Kasumi-1 (cell line): ENCODE measurements at places on chromosomes 5 and 9.
A peak's percentile ranks its signal among the peaks of the same experiment; 100 is the strongest.

DNA sequence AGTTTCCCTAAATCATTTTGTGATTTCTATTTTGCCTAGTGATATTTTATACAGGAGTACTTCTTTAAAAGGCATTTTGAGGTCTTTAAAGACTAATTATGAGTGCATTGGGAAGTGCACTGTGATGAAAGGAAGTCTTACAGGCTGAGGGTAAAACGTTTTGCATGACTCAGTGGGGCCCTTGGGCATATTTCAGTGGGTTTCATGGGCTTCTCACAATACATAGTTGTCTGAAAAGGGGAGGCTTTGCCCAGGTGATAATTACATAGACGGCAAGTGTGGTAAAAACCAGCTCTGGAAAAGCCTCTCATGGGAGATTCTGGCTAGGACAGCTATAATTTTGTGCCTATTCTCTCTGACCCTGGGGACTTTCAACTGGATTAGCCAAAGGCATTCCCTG is 387.2 kb downstream of the ARHGEF28 start:
- no peak for DNase-seq

DNA sequence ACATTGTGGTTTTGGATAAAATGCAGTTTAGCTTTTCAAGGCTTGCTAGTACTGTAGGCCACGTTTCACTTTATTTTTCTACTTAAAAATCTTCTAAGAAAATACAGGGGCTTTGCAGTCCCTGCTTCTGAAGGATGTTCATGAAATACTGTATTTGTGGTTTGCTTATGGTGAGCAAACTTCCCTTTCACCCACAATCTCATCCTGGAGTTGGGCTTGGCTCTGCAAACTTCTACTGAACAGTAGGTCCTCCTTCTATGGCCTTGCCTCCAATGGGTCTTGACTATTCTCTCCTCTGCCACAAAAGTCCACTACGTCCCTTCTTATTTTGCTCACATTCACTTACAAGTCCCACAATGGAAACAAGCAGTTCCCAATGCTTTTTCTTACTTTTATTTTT is 502.7 kb upstream of the KLF4 start:
- peak; percentile 47 for DNase-seq

- DNase-seq, result no peak
Observed at GRCh38 chr9:81631218-81631745, 58.1 kb downstream of the TLE1 start.

GRCh38 chr5:173736374-173736773 is 119.9 kb upstream of the BOD1 start:
- no peak for DNase-seq

- DNase-seq, result no peak
Observed at GRCh38 chr9:37977851-37978480, 74.0 kb upstream of the SLC25A51 start.

DNA sequence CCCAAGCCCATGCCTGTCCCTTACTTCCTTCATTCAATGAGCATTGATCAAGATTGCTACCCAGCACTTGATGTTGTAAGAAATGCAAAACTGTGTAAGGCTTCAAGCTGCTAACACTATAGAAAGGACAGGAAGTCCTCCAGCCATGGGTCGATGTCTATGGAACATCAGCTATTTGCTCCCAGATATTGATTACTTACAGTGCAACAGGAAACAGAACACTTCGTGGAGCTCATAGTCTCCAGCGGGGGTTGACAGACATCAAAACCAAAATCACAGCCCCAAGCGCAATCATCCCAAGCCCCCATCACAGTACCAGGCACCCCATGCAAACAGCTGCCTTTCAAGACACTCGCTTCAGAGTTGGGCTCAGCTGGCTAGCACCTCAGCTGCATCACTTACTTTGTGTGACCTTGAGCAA is 26.8 kb upstream of the DUSP1 start:
- DNase-seq, result no peak

DNA sequence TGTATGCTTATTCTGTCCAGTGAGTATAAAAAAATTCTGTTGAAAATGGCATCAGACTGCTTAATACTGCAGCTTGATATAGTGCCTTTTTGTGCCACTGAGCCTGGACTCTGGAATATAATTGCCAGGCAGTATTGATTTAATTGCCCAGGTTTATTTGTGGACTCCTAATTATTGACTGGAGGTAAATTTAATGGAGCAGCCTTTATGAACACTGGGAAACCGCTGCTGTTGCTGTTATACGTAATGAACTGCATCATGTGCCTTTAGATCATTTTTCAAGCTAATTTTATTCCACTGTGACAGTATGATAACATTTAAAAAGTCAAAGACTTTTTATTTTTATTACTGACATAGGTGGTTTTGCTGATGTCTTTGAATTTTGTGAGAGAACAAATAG is 90.2 kb upstream of the SH3GL2 start:
- DNase-seq, result no peak

DNA sequence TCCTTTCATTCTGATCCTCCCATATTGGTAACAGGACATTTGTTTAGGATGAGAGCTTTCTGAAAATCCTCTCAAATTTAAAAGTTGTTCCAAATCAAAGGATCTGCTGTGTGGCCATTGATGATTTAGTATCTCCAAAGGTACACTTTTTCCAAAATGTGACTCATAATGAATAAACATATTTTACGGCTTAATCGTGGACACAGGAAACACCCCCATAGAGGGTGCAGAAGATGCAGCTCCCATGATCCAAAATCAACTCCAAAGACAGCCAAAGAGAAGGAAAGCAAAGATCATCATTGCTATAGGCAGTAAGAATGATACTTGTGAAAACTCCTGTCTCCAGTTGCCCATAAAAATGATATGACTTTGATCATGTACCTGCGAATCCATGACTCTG is 239.7 kb downstream of the PIK3R1 start:
- no peak for DNase-seq

DNA sequence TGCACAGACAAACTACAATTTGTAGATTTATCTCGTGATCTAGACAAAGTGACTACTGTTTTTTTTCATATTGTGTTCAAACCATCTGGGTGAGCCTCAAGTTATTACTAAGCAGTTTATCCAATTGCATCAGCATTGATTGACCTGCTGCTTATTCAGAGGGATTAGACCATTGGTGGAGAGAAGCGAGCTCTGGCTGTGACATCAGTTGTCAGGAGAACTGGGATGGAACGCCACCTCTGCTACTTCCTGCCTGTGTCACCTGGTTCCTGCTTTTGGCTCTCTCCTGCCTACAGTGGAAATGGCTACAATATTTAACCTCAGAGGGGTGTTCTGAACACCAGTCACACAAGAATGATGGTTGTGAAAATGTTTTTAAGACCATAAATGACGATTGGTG is 12.1 kb downstream of the NR4A3 start:
- no peak for DNase-seq

- peak; percentile 35 for DNase-seq
Observed at GRCh38 chr9:129111528-129112151, 425 bp downstream of the PTPA start.

- no peak for DNase-seq
Observed at GRCh38 chr5:77751328-77752023, 24.7 kb downstream of the TBCA start.

DNA sequence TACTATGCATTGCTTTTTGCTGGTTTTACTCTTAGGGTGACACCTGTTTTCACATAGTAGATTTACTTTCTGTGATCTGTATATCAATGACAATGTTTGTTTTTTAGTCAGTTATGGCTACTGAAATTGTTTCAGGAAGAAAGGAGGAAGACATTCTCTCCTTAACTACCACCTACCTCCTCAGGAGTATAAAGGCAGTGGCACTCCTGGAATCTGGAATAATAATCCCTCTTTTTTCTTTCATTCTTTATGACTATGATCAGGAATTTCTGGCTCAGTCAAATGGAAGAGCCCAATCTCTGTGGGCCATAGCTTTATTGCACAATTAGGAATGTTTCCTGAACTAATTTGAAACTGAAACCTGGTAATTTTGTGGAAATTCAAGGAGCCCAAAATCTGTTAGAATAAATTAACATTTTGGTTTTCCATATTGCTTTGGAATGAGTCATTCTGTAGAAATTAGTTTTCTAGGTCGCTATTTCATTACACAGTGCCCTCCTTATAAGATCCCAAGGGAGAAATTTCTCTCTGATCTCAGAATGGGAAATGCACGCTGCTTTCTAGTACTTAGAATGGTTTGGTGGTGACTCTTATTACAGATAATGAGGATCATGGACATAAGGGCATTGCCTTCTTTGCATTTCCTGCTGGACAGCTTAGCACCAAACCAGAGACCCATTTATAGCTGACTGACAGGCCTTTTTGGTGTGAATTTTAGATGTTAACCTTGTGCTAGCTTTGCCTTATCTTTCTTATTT is 95.3 kb upstream of the VLDLR start:
- no peak for DNase-seq

GRCh38 chr5:88672644-88673252 is 210.2 kb downstream of the MEF2C start:
- no peak for DNase-seq

DNA sequence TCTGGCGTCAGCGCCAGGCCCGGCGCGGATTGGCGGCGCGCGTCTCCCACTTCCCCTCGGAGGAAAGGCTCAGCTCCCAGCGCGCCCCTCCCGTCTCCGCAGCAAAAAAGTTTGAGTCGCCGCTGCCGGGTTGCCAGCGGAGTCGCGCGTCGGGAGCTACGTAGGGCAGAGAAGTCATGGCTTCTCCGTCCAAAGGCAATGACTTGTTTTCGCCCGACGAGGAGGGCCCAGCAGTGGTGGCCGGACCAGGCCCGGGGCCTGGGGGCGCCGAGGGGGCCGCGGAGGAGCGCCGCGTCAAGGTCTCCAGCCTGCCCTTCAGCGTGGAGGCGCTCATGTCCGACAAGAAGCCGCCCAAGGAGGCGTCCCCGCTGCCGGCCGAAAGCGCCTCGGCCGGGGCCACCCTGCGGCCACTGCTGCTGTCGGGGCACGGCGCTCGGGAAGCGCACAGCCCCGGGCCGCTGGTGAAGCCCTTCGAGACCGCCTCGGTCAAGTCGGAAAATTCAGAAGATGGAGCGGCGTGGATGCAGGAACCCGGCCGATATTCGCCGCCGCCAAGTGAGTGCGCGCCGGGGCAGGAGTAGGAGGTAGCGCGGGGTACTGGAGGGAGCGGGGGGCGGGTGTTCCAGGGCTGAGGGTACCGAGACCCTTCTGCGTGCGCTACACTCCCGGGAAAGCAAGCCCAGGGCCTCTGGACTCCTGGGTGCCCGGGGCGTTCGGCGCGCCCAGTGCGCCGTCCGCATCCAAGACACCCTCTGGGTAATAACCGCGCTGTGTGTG is at the start of gene MSX2:
Gene MSX2, plus strand, starts transcription at position 99 of the 777 bp plus-strand sequence. Its CDS starts 78 bp downstream, at position 177.
- DNase-seq, result no peak

DNA sequence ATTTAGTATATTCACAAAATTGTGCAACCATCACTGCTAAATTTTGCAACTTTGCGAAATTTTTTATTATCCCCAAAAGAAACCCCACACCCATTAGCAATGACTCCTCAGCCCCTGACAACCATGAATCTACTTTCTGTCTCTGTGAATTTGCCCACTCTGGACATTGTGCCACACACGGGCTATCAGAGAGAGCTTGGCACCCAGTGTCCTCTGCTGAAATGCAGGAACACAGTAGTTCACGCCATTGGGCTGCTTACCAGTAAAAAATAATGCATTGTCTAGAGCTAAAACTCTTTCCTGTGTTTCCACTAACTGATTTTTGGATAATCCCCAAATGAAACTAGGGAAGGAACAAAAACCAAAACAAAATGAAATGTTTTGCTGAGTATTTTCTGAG is 60.0 kb downstream of the HRH2 start:
- DNase-seq, result no peak

DNA sequence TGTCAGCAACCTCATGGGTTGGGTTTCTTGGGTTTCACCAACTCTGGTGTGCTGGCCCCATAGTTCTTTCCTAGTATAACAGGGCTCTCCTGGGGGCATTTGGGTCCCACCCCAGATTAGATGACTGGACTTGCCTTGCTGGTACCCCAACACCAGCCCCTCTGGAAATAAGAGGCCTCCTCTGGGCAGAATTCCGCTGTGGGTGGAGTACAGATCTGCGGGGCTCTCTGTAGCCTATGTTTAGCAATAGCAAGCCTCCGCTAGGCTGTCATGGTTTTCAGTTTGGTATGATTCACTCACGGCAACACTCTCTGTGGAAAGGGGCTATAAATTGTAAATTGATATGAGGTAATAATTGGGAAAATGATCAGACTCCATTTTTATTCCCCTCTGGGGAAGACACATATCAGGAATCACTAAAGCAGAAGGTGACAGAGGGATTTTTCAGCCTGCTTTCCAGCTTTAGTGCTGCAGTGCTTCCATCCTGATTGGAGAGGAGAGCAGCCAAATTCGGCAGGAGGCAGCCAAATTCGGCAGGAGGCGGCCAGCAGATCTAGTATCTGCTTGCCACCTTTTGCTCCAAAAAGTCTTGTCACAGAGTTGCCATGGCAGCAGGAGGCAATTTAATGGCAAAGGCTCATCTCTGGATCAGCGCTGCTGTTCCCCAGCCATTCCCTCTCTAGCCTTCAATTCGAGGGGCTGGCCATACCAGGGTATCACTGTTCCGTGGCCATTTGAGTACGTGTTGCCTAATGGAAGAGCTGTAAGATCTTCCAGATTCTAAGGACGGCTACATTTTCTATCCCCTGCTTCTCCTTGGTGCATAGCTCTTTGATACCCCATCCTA is 84.6 kb downstream of the SLC44A1 start:
- DNase-seq, result no peak

DNA sequence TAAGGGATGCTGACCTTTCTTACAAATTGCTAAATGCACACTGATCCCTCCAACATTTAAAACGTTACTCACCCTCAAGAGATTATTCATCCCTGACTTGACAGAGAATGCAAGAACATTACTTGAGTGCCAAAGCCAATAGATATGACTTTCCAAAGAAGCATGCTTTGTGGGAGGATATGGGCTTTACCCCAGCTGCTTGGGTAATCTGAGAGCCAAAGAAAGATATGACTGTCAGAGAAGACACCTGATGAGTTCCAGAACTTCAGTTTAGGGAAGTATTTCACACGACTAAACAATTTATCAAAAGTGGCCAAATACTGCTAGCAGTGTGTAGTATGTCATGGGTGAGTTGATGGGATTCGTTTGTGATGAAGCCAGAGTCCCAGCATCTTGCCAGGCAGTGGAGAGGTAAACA is 7.4 kb upstream of the SPDL1 start:
- DNase-seq, result no peak

- no peak for DNase-seq
Observed at GRCh38 chr5:76590027-76590426, 33.2 kb downstream of the F2RL2 start.

DNA sequence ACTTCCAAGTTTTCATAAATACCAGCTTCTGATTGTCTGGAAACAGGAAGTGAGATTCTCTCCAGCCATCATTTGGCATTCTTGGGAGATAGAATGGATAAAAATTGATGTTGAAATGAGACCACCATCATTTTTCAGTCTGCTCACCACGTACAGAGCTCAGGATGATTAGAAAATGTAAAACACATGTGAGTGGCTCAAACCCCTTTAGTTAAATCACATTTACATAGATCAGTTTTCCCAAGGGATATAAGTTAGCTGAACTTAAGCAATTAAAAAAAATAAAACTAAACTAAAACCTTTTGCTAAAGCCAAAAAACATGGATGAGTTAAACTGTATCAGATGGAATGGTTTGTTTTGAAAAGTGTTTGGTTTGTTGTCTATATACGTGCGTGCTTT is 37.1 kb upstream of the GDNF start:
- no peak for DNase-seq

GRCh38 chr9:136667214-136667939 is 4.7 kb downstream of the EGFL7 start:
- DNase-seq, result no peak

- no peak for DNase-seq
Observed at GRCh38 chr5:143064676-143065075, 294.5 kb downstream of the ARHGAP26 start.
